Glutamatergic neuron (in vitro differentiated cells): ENCODE measurements at places on chromosomes 6 and 20.

DNA sequence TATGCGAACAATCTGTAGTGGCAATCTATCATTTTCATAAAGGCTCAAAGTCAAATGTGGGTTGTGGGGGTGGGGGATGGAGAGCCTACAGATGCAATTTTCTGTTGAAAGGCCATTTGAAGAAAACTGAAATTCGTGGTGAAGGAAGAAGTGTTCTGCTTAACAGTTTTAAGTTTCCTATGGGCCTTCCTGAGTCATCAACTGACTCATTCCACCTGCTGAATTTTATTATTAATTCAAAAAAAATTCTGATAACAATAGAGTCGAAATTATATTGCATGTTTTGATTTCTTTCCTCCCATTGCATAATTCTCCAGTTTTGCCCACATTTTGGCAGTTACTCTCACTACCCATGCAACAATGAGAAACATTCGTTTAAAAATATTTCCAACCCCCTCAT is 622.3 kb upstream of the ARID1B start:
- no peak for DNase-seq
- H3K27me3 ChIP-seq, result peaks cover 3% of the 10 kb centered on the region
- H3K4me1 ChIP-seq, result no peaks in the 10 kb centered on the region

GRCh38 chr6:38572186-38572813 is 67.4 kb downstream of the BTBD9 start:
- no peak overlapping the region for H3K4me3 ChIP-seq
- DNase-seq, result no peak
- H3K4me1 ChIP-seq, result peaks cover 29% of the 10 kb centered on the region

DNA sequence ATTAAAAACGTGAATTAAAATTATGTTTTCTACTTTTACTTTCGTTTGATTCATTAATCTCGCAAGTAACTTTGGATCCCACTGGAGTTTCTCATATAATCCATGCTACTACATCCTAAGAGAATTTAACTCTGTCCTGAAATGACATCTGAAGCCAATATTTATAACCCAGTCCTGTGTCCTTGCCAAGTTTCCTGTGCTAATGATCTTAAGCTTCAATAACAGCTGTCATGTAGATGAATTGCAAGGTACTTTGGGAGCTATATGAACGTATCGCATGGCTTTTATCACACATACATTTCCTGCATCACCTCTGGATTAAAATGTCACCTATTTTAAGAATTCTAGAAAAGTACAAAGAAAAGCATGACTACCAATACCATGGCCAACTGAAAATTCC is 833.8 kb upstream of the CITED2 start:
- no peak overlapping the region for H3K4me3 ChIP-seq
- no peak overlapping the region for H3K27ac ChIP-seq
- H3K36me3 ChIP-seq, result no peaks in the 10 kb centered on the region
- no peak for DNase-seq
- H3K27me3 ChIP-seq, result no peaks in the 10 kb centered on the region
- no peaks in the 10 kb centered on the region for H3K4me1 ChIP-seq

- H3K36me3 ChIP-seq, result no peaks in the 10 kb centered on the region
- no peaks in the 10 kb centered on the region for H3K4me1 ChIP-seq
- DNase-seq, result no peak
- H3K4me3 ChIP-seq, result no peak overlapping the region
These were observed 17.0 kb downstream of the RAB32 start for GRCh38 chr6:146560607-146561006.

DNA sequence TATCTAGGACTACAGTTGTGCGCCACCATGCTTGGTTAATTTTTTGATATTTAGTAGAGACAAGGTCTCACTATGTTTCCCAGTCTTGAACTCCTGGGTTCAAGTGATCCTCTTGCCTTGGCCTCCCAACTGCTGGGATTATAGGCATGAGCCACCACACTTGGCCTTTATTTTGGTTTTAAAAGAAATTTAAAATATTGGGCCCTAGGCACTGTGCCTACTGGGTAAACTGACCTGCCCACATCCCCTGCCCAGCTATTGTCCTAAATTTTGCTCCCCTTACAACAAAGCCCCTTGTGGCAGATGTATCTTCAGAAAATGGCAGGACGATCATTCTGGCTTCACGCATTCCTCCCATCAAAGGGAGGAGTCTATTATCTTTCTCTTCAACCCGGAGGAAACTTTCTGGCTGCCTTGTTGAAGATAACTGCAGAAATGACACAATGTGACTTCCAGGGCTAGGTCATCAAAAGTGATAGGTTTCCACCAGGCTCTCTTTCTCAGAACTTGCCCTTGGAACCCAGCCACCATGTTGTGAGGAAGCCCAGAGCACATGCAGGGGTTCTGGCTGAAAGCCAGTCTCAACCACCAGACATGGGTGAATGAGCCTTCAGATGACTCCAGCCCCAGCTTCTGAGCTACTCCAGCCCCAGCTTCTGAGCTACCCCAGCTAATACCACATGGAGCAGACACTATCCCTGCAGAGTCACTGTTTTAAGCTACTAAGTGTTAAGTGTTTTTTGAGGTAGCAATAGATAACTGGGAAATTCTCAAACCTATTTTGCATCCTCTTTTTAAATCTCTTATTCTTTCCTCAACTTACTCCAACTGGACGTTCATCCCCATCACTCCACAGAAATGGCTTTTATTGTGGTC is 4.6 kb upstream of the GUCA1B start:
- peaks cover under 1% of the 10 kb centered on the region for H3K36me3 ChIP-seq
- H3K27ac ChIP-seq, result no peak overlapping the region
- H3K4me3 ChIP-seq, result no peak overlapping the region
- no peaks in the 10 kb centered on the region for H3K27me3 ChIP-seq
- no peak for DNase-seq

GRCh38 chr20:53448875-53449274 is 144.8 kb downstream of the ZNF217 start:
- no peak overlapping the region for H3K4me3 ChIP-seq
- no peak for DNase-seq
- no peaks in the 10 kb centered on the region for H3K4me1 ChIP-seq
- H3K27ac ChIP-seq, result no peak overlapping the region
- H3K36me3 ChIP-seq, result peaks cover 31% of the 10 kb centered on the region

DNA sequence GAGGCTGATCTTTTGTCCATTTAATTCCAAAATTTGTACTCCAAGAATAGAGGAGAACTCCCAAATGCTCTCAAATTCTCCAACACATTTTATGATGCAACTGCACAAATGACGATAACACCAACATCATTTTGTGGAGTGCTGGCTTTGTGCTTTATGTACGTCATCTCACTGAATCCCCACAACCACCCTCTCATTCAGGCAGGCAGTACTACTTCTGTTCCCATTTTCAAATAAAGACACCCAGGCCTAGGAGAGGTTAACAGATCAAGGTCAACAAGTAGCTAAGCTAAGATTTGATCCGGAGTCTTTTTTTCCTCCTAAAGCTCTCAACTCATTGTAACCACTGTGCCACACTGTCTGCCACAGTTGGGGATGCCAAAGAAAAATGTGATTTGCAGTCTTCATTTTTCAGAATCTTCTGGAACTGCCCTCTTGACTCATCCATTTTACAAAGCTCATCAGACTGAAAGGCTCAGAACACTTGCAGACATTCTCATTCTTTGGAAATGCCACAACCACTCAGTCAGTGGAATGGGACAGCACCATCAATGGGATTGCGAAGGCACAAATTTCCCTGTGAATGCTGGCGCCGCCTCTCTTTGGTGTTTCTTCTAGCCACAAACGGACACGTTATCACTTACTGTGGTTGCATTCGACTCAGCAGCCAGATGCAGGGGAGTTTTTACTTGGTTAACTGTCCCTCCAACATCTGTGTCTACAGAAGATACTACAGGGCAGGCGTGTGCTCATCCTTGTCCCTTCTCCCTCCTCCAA is 184.4 kb downstream of the GJA10 start:
- no peaks in the 10 kb centered on the region for H3K36me3 ChIP-seq
- no peak overlapping the region for H3K27ac ChIP-seq
- DNase-seq, result no peak
- H3K4me1 ChIP-seq, result peaks cover 33% of the 10 kb centered on the region

GRCh38 chr6:40888456-40888990 is 150.5 kb downstream of the UNC5CL start:
- peaks cover 1% of the 10 kb centered on the region for H3K27me3 ChIP-seq
- DNase-seq, result no peak
- H3K4me3 ChIP-seq, result no peak overlapping the region
- no peak overlapping the region for H3K27ac ChIP-seq

DNA sequence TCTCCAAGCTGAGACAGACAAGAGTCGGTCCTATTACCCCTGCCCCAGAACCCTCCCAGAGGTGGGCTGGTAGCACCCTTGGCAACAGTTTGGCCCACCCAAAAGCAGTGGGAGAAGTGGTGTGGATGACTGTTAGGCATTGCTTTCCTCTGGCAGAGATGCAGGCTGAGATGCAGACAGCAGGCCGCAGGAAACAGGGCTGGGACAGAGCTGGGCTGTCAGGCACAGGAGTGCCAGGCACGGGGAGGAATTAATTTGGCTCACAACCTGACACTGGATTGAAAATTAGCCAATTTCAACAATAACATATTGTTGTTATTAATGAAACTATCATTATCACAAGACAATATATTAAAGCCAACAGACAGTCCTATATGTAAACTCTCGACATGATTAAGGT is 15.7 kb upstream of the SIRT5 start:
- no peak for DNase-seq
- no peaks in the 10 kb centered on the region for H3K27me3 ChIP-seq
- no peak overlapping the region for H3K27ac ChIP-seq
- no peak overlapping the region for H3K4me3 ChIP-seq
- no peaks in the 10 kb centered on the region for H3K4me1 ChIP-seq

GRCh38 chr6:162630069-162630468 is 97.5 kb downstream of the PRKN start:
- no peak overlapping the region for H3K4me3 ChIP-seq
- H3K4me1 ChIP-seq, result no peaks in the 10 kb centered on the region
- no peak for DNase-seq
- no peaks in the 10 kb centered on the region for H3K36me3 ChIP-seq
- H3K27ac ChIP-seq, result no peak overlapping the region
- peaks cover 2% of the 10 kb centered on the region for H3K27me3 ChIP-seq
